ENCODE measurements at places on chromosomes 7 and 10.
A peak's percentile ranks its signal among the peaks of the same experiment; 100 is the strongest.

DNA sequence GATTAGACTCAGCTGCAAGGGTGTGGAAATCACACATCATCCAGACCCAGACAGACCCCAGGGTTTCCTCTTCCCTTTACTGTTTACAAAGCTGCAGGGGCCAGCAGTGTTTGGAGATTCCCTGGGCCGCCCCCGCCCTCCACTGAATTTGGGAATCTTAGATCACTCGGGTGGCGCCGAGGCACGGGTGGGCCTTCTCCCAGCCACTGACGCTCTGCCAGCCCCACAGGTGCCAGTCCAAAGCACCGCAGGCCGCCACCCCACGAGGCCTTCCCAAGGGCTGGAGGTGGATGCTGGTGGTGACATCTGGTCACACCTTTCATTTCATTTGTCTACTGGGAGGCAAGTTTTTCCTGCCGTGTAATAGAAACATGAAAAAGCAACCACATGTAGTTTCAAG, 439.4 kb upstream of the FOXK1 start:
- DNase-seq: no peak

- peak; percentile 23 for DNase-seq
These were observed 25.5 kb upstream of the CAPZA2 start for GRCh38 chr7:116836911-116837310.

GRCh38 chr10:54009672-54010071, 791.4 kb downstream of the PCDH15 start:
- DNase-seq: no peak

DNA sequence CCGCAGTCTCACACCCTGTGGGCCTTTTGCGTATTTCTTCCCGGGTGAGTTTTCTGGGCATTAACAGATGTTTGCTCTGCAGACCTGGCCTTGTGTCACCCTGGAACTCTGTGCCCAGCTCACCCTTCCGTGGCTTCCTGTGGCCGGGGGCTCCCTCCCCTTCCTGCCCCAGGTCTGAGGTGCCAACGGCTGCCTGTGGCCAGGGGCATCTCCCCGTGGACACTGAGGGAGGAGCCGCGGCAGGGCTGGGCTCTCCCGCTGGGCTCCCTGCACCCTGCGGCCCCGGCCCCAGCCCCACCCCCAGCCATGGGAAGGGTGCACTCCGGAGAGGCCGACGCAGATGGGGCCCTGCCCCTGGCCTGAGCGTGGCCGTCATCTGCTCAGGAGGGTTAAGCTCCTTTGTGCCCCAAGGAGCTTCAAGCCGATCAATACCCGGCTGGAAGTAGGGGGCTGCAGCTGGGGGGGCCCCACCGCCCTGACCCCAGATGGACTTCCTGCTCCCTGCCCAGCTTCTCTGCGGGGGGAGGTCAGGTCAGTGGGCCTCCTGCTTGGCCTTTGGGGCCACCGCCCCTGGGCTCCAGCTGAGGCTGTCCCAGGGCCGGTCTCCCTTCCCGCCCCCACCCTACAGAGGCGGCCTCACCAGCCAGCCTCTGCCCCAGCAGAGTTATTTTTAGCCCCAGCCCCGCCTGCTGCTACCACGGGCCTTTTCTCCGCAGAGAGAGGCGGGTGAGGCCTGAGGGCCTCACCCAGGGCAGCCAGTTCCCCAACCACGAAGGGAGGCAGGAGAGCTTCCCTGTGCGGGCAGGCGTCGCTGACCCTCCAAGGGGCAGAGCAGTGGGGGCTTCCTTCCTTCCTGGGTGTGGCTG, 24.2 kb downstream of the PWWP2B start:
- DNase-seq: peak; percentile 87

DNA sequence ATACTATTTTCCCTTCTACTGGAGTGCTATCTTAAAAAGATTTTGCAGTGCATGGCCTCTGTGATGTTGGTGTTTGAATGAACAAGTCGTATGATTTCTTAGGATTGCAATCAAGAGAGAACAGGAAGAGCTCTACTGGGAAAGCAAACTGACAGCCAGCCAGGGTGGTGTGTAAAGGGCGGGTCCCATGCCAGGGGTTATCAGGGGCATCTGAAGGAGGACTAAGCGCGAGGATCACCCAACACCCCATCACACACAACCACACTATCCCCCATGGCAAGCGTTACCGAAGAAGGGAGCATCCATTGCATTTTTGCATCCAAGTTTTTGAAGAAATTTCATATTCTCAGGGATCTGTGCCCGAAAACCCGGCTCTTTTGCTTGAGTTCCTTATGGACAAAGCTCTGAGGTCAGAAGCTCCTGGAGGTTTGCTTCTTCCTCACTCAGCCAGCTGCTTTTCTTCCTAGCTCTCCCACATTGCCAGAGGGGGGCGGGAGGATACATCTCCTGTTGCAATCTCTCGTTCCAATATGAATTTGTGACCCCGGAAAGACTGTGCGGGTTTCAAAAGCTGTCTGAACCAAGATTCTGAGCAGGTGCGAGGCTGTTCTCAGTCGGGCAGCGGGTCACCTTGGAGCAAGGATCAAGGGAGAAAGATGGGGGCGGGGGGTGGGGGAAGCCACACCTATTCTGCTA, 5.2 kb downstream of the NEUROD6 start:
- no peak for DNase-seq

DNA sequence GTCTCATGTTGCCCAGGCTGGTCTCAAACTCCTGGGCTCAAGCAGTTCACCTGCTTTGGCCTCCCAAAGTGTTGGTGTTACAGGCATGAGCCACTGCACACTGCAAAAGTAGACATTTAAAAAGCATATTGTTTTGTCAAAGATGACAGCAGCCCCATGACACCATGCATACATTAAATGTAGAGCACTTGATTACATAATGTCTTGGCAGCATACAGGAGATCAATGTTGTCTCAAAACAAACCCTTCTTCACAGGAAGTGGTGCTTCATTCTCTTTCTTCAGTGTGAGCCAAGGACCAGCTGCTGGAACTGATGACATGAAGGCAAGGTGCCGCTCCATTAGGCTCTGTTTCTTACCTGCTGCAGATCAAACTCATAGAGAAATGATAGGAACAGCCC, 218.4 kb downstream of the KLF6 start:
- DNase-seq: no peak

- DNase-seq: no peak
These were observed 61.2 kb downstream of the SEMA3D start for GRCh38 chr7:85125651-85126131.

GRCh38 chr10:25492040-25492439, 317.2 kb downstream of the GPR158 start:
- DNase-seq: no peak

DNA sequence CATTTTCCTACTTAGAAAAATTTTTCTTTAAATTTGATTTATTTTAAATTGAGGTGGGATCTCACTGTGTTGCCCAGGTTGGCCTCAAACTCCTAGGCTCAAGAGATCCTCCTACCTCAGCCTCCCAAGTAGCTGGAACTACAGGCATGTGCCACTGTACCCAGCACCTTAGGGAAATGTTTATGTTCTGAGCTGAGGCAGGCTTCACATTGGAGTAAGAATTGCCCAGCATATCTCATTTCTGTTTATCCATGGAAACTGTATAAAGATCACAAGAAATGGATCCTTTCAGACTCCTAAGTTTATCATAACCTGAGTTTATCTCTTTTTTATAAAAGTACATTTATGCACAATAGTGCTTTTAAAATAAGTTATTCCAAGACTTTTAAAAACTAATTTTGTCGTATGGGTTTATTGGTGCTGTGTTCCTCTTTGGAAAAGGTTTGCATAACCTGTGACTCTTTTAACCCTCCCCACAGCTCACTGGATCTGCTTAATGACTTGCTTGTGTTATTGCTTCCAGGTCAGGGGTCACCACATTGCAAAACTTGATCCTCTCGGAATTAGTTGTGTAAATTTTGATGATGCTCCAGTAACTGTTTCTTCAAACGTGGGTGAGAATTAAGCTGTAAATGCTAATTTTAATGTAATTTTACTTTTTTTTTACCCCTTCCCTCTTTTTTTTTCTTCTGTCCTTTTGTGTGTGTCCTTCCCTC, 40.7 kb downstream of the OGDH start:
- DNase-seq: no peak

DNA sequence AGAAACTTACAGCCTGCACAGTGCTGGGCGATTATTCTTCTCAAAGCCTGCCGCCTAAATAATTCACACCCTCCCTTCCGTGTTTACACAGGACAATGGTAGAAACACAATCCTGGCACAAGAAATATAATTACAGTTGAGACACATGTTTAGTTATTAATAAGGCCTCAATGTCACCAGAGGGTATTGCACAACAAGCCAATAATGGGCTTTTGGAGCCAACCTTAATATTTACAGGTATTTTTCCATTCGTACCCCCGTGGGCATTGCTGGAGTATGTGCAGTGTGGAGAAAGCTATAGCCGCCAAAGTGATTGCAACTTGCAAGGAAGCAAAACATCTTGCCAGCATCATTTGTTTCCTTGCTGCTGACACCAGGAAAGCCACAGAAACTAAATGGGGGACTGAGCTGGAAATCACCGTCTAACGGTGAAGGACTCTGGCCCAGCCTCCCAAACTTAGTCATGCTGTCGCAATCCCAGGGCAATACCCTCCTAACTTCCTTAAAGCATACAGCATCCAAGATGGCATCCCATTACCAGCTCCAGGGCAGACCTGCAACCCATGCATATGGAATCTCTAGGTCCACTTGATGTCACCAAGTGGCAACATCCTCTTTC, 8.6 kb downstream of the CALN1 start:
- DNase-seq: no peak

DNA sequence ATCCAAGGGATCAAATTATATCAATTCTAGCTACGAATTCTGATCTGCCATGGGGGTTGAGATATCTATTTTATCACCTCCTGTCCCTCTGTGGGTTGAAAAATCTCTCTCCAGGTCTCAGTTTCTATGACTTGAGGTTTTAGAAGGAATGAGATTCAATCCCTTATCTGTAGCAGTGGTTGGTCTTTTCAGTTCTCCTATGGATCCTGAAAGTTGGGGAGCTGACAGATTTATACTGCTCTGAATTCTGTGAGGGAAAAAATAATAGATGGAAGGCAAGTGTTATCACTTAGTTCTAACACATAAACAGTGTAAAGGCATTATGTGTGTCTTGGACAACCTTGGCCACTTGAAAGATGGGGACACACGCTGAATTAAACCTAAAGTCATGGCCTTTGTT, 15.8 kb upstream of the FBXW4 start:
- no peak for DNase-seq

- DNase-seq: no peak
These were observed 14.6 kb downstream of the VOPP1 start for GRCh38 chr7:55557666-55558188.

DNA sequence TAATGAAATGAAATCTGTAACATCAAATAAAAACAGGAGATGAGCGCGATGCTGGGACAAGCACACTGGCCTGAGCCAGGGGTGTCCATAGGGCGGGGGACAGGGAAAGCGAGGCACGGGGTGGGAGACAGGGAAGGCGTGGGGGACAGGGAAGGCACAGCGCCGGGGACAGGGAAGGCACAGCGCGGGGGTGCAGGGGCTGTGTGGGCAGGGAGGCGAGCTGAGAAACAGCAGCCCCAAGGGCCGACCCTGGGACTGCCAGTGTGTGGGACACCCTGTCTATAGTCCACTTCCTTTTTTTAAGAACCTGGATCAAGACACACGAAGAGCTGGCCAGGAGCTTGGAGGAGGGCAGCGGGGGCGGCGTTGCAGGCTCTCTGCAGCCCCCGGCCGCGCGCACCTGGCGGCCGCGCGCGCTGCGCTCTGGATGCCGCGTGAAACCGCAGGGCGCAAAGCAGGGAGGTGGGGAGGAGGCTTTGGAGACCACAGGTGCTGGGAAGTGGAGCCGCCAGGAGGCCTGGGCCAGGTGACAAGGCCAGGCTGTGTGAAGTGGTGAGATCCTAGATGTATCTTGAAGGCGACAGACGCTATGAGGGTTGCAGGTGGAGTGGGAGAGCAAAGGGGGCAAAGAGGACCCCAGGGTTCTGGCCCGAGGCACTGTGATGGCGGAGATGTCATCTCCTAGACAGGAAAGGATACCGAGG, 157.7 kb downstream of the COBL start:
- no peak for DNase-seq

DNA sequence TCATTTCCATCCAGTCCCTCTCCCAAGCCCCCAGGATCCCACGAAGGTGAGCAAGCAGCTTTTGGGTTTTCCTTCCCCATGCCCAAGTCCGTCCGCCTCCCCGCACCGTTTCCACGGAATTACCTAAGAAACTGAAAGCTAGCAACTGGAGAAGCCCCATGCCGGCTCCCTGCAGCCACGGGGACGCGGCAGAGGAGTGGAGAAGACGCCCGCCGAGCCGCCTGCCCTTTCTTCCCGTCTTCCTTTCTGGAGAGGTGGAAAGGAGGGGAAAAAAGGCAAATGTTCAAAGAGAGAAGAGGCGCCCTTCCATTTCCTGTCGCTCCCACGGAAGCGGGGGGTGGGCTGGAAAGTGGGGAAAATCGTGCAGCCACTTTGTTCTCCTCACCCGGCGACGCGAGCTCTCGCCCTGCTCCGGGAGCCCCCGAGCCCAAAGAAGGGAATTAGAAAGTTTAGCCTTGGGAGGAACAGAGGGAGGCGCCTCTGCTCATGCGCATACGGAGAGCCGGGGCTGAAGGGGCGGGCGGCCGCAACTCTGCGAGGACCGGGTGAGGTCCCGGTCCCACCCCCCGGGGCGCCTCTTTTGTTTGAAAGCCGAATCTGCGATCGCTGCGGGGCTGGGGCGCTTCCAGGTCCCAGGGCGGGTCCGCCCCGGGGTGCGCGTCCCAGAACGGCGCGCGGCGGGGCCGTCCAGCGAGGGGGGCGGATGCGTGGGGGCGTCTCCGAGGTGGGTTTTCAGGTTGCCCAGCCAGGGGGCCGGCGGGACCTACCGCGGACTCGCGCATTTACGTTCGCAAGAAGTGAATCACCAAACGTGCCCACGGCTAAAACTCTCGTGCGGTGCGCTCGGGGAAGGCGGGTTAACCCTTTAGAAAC, at the start of gene LAMB1:
TSS of gene LAMB1 (minus strand) at position 436 of the 873 bp plus-strand sequence. CDS start at position 160, 276 bp downstream.
- DNase-seq: peak; percentile 70

DNA sequence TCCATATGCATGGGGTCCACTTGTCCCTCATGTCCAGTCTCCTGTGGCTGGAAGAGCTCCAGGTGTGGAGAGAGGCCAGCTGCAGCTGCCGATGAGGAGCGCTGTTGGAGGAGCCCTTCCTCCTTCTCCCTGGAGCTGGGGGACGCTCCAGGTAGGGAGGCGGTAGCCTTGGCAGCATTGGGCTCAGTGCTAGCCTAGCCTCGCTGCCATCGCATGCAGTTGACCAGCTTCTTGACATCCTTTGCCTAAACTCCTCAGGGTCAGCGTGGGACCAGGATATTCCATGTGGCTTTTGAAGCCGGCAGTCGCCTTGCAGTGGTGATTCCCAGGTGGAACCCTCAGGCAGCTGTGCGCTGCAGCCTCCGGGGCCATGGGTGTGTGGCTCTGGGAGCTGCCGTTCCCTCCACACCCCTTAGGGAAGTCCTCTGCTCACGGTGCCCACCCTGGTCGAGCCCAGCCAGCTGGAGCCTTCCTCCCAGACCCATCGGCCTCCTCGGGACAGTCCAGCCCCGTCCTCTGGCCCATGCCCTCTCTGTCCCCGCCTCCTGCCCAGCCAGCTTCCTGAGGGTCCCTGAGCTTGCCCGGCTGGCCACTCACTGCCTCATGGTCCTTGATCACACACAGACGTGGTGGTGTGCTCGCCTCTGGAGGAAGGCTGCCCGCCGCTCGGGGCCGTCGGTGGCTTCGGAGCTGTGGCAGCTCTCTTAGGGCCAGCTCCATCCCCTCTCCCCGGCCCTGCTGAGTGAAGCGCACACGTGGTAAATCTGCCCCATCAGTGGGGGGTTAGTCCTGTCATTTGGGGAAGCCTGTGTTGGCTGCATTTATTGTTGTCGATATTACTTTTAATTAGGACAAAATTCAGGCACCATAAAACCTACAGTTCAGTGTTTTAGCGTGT, 21.2 kb downstream of the INPP5A start:
- DNase-seq: no peak

Measured in H54 (cell line).